ENCODE measurements at places on chromosomes 2 and 18. TPM values are rescaled to one million over a fixed set of nuclear protein-coding genes. Genes with fewer than 3 reads are reported as not detected.

GRCh38 chr2:215465256-215465655 is 29.4 kb upstream of the FN1 start:
- peak; percentile 43 for DNase-seq

- DNase-seq, result no peak
These were observed 33.4 kb upstream of the CNOT11 start for GRCh38 chr2:101219246-101219645.

- no peak for DNase-seq
These were observed 294.3 kb upstream of the SETBP1 start for GRCh38 chr18:44386401-44386800.

DNA sequence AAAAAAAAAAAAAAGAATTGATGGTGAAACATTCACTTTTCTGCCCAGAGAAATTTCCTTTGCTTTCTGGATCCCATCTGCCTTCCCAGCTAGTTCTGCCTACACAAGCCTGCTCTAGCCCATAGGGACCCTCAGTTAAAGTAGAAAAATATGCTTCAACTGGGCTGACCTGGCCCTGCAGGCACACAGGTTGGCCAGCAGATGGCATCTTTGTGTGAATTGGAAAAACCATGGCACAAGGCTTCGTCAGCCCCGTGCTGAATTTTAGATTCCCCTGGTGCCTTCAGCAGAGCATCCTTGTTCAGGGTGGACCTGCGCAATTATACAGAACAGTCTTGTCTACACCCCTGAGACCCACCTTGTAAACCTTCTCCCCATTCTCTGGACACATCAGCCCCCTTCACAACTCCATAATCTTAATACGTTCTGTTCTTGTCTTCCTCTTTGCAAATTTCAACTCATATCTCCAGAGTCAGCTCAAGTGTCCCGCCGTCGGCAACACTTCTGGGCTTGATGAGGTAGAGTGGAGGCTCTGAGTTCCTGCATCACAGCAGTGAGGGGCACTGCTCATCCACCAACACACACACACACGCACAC is 114.5 kb downstream of the INSIG2 start:
- DNase-seq, result no peak

DNA sequence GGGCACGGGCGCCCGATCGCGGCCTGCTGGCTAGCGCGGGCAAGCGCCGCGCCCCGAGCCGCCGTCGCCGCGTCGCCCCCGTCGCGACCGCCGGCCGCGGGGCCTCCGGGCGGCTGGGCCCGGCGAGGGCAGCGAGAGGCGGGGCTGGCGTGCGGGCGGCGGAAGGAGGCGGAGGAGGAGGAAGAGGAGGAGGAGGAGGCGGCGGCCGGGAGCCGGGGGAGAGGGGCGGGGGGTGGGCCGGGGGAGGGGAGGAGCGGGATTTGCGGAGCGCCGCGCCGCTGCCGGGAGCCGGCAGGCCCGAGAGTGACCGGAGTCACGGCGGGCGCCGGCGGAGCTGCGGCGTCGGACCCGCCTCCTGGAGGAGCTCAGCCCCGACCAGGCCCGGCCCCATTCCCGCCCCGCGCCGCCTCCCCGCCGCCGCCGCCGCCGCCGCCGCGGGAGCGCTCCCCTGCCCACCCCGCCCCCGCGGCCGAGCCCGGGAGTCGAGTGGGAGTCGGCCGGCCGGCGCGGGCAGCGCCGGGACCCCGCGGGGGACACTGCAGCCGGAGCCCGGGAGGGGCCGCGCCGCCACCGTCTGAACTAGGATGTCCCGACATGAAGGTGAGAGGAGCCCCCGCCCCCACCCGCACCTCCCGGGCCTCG is at the start of gene KCMF1:
TSS of gene KCMF1 (plus strand) at position 294 of the 642 bp plus-strand sequence. CDS start at position 585, 291 bp downstream.
- no peak for DNase-seq

DNA sequence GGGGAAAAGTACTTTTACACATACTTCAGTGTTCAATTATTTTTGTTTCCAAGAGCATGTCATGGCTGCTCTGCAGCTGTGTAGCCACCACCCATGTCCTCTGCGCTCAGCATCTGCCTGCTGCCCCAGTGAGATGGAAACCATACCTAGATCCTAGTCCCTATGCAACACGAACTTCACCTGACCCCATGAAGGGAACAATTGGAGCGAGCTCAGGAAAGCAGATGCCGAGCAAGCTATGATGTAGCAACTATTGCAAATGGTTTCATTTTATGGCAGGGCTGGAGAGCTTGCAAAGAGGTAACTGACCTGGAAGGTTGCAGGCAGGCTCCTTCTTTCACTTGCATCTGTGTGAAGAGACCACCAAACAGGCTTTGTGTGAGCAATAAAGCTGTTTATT is 1.3 kb upstream of the CCDC141 start:
- no peak for DNase-seq

GRCh38 chr2:124250433-124250832 is 225.3 kb downstream of the CNTNAP5 start:
- DNase-seq, result no peak

GRCh38 chr2:22283436-22283835 is 1101.5 kb upstream of the KLHL29 start:
- no peak for DNase-seq

- no peak for DNase-seq
These were observed 165.0 kb downstream of the PLCL1 start for GRCh38 chr2:197969391-197969893.

The GALNT13 gene
- 0.46 TPM for total RNA-seq

The RTP5 gene
- total RNA-seq, result not detected
